Colonic mucosa (tissue), 4 donors: ENCODE measurements at places on chromosomes 12 and 14. TPM values are rescaled to one million over a fixed set of nuclear protein-coding genes. Genes with fewer than 3 reads are reported as not detected.

DNA sequence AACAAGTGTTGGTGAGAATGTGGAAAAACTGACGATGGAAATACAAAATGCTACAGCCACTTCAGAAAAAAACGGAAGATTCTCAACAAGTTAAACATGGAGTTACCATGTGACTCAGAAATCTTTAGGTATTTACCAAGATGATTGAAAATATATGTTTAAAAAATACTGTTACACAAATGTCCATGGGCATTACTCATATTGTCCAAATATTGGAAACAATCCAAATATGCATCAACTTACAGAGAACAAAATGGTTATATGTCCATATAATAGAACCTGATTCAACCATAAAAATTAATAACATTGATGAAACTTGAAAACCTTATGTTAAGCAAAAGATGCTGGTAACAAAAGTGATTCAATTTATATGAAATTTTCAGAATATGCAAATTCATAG, 1057.7 kb upstream of the TMEM132C start:
- DNase-seq = no peak

- no peak for DNase-seq
Measured at GRCh38 chr12:62846491-62846890, 88.5 kb downstream of the PPM1H start.

DNA sequence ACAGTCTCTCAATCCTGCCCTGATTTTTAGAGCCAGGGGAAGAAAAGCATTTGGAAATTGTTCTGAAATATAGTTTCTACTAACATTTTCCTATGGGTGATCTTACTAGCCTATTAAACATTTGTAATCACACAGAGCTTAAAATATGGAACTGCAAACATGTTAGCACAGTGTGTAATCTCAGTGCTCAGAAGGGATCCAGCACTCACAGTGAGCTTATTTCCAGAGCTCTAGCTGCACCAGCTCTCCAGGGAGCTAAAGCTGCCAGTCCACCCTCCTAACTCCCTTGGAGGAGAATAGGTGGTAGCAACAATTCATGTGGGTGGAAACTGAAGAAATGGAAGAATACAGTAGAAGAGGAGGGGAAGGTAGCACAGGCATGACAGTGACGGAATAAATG, 64.9 kb upstream of the SYT1 start:
- DNase-seq = no peak

DNA sequence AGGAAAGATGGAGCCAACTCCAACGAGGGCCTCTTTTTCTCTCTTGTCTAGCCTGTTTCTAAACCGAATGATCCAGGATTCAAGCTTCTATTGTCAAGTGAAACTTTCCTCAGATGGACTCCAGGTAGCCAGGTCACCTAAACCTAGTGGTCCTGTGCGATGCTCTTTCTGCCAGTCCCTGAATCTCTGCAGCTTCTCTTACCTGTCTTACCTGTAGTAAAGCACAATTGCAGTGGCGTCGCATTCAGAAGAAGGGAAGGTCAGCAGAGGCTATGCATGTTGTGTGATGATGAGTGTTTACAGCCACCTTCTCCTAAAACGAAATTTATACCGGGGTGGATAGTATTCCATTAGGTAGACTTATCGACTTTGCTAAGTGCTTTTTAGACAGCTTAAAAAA, 47.4 kb upstream of the TRAF3 start:
- no peak for DNase-seq

KCNC2 gene
- not detected for total RNA-seq
